DND-41 (cell line): ENCODE measurements at places on chromosomes 5 and 9.

DNA sequence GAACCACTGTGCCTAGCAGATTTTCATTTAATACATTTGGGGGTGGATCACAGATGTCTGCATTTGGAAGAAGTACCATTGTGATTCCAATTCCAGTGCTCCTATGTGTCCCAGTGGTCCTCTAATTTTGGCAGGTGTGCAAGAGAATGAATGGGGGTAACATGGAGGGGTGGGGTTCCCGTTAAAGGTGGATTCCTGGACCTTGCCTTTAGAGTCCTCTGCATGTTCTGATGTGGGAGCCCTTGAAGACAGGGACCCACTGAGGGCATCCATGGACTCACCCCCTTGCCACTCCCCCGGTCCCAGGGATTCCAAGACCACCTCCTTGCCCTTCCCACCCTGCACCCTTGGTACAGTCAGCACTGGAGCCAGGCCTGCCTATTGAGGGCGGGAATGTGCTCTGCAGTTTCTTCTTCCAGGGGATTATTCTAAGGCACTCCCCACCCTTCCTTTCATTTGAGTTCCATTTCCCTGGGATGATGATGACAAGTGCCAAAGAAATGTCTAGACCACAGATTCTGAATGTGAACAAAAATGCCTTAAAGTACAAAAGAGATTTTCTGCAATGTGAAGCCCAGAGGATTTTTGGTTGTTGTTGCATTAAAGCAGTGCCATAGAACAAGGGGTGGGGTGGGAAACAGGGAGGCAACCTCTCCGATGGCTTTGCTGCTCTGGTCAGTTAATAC, 119.4 kb upstream of the PTCH1 start:
- no peak for DNase-seq

DNA sequence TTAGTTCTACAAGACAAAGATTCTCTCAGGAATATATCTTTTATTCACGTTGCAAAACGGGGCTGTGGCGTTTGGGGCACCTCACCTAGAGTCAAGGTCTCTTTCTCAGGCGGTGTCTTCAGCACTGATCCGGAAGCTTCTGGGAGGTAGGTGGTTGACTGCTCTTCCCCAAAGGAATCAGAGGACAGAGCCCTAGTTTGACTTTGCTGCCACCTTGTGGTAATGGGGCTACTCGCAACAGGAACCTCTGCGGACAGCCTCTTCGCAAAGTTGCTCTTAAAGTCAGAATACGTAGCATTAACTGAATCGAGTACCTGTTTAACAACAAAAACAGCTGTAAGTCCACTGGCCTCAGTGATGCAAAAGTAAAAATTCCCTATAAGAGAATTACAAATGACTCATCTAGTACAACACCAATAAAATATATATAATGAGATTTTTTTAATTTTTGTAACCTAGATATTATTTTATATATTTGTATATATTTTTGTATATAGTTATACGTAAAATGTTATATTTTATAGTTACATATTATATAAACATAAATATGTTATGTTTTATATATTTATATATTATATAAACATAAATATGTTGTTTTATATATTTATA, 13.3 kb upstream of the GPX8 start:
- peak; percentile 86 for DNase-seq

DNA sequence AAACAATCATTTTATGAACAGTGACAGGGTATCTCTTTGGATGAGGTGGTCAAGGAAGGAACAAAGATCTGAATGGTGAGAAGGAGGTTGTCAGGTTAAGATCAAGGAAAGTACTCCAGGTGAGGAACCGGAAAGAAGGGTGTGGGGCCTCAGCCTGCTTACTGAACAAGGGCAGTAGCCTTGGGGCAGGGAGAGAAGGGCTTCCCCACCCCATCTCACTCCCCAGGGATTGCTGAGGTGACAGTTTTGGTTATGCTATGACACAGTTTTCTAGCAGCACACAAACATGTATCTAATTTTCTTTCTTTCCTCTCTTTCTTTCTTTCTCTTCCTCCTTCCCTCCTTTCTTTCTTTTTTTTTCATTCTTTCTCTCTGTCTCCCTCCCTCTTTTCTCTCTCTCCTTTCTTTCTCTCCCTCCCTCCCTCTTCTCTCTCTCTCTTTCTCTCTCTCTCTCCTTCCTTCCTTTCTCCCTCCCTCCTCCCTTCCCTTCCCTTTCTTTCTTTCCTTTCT, 4.1 kb upstream of the HDHD3 start:
- DNase-seq: no peak

GRCh38 chr5:77483682-77484081, 8.4 kb downstream of the WDR41 start:
- no peak for DNase-seq

- DNase-seq: peak; percentile 82
These were observed 269.4 kb upstream of the PTGER4 start for GRCh38 chr5:40410231-40410861.

GRCh38 chr9:119601632-119602031, 232.4 kb upstream of the BRINP1 start:
- no peak for DNase-seq

- DNase-seq: no peak
These were observed 89.8 kb downstream of the NTRK2 start for GRCh38 chr9:84759300-84759750.

- DNase-seq: no peak
These were observed 492 bp downstream of the TENT2 start for GRCh38 chr5:79612667-79613198.

- DNase-seq: no peak
These were observed 109.1 kb downstream of the CDH10 start for GRCh38 chr5:24535646-24536045.

GRCh38 chr5:32465076-32465475, 20.5 kb upstream of the ZFR start:
- no peak for DNase-seq

- no peak for DNase-seq
These were observed 10.6 kb upstream of the PARP8 start for GRCh38 chr5:50655810-50656205.

DNA sequence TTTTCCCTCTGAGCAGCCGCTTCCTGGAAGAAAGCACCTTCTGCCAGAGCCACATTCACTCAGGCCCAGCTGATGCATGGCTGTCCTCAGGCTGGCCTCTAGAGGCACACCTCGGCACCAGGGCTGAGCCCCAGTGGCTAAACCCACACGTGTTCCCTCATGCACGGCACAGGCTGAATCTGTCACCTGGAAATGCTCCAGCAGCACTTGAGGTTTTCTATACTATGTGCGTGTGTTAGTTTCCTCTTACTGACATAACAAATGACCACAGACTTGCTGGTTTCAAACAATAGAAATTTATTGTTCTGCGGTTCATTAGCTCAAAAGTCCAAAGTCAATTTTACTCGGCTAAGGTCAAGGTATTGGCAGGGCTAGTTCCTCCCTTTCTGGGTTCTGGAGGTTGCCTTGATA, 141.4 kb downstream of the LRRC70 start:
- peak; percentile 20 for DNase-seq

- DNase-seq: no peak
These were observed 12.3 kb upstream of the URM1 start for GRCh38 chr9:128358861-128359260.

GRCh38 chr5:112203229-112203628, 215.8 kb downstream of the EPB41L4A start:
- DNase-seq: no peak

GRCh38 chr9:2367970-2368369, 253.6 kb upstream of the VLDLR start:
- DNase-seq: no peak

GRCh38 chr9:122370303-122370702, 521 bp upstream of the PTGS1 start:
- no peak for DNase-seq

DNA sequence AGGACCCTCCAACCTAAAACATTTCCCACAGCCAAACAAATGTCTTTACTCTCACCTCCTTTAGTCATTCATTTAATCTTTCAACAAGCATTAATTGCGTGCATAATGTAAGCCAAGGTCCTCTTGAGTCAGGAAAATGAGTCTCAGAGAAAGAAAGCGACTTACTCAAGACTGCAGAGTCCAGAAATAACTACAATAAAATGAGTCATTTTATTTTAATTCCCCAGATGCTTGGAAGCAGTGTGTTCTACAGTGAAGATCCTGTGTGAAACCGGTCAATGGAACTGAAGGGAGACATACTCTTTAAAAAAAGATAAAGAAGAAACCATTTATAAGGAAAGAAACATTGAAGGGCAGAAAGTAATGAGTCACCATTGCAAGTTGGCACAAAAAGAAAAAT, 513.7 kb downstream of the CDK5RAP2 start:
- no peak for DNase-seq

GRCh38 chr5:6236858-6237481, 141.4 kb downstream of the MED10 start:
- no peak for DNase-seq

- no peak for DNase-seq
These were observed 715.2 kb upstream of the ADAMTS16 start for GRCh38 chr5:4424895-4425294.

GRCh38 chr5:131288328-131288727, 24.5 kb downstream of the CDC42SE2 start:
- DNase-seq: no peak

- DNase-seq: no peak
These were observed 13.0 kb downstream of the SH3PXD2B start for GRCh38 chr5:172441262-172441751.

DNA sequence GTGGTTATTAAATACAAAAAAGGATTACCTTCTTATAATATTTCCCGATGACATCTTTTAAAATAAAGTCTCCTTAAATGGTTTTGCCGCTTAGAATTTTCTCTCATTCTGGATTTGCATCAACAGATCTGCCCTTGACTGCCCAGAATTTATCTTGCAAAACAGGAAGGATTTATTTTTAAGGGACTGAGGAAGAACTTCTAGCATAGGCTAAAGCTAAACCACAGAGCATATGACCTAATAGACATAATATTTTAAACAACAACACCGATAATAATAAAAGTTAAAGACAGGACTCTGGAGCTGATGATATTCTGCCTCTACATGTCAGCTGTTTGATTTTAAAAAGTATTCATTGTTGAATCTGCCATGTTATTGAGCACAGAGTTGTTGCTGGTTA, 145.3 kb upstream of the ADCY2 start:
- no peak for DNase-seq

DNA sequence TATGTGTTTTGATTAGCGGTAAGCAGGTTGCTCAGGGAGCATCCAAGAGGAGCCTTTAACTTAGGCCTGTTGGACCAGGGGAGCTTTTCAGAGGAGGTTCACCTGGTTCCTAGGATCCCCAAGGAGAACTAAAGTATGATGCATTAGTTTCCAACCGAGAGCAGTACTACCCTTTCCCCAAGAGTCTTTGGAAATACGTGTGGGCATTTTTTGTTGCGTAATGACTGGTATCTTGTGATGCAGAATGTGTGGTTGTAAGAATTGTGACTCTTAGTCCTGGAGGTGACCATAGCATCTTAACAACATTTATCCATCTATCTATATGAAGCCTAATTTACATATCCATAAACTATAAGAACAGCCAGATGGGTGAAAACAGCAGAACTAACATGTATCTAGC, 11.0 kb downstream of the CFAP95 start:
- DNase-seq: no peak

DNA sequence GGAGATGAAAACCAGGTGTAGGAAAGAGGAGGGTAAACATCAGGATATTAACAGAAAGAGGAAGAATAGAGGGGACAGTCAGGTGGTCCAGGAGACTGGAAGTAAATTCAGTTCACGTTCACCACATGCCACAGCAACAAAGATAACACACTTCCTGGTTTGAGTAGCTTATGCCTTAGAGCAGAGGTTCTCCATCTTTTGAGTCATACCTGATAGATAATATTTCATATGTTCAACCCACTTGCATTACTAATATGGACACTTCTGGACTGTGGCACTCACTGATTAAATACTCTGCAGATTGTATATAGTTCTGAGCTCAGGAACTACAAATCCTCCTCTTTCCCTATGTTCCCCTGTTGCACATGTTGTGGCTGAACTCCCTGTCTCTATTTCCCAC, 179.9 kb upstream of the NR3C1 start:
- DNase-seq: no peak

DNA sequence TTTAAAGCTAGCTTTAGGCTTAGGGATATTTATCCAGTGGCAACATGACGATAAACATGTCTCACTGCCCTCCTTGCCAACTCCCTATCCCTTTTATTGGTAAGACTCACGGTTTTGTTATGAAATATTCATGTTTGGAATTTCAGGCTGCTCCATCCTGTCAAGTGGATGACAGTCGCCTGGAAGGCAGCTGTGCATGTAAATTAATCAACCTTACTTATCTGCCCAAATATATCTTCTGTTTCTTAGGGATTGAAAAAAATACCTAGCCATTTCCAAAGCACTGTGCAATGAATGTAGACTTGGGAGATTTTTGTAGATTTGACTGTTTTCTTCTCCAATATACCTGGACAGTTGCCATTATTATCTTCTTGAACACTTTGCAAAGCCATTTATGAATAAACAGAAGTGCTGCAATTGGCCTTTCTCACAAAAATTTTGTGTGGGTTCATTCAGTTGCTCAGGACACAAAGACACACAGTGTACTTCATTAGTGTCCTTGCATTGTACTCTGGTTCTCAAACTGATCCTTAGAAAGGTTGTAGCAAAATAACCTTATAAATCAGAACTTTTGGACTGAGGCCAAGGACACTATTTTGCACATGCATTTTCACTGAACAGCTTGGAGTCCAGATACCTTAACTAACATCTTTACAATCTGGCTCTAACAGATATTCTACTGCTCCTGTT, 889.4 kb upstream of the SEMA6A start:
- DNase-seq: no peak

DNA sequence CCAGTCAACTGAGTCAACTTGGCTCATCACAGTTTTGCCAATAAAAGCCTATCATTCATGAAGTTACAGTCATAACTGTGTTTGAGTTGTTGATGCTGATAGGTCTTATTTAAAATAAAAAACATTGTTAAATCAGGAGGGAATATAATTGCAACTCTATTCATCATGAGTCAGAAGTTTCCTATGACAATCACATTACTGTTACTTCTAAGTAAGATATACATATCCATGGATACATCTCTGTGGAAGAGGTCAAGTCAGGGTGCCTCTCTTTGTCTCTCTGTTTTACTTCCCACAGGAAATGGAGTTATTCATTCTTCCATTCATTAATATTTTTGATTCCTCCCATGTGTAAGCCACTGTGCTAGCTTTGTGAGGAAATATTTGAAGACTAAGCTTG, 2015.4 kb upstream of the WWC1 start:
- DNase-seq: no peak
